Suprapubic skin (tissue), 4 donors: ENCODE measurements at places on chromosomes 11 and 22. TPM values are rescaled to one million over a fixed set of nuclear protein-coding genes. Genes with fewer than 3 reads are reported as not detected.

Gene OR2AG1
- not detected for total RNA-seq

Gene FOLR1
- 4.3 TPM for total RNA-seq

Gene TAF10
- total RNA-seq, result 38.9 TPM

Gene DRAP1
- total RNA-seq, result 54.2 TPM

DNA sequence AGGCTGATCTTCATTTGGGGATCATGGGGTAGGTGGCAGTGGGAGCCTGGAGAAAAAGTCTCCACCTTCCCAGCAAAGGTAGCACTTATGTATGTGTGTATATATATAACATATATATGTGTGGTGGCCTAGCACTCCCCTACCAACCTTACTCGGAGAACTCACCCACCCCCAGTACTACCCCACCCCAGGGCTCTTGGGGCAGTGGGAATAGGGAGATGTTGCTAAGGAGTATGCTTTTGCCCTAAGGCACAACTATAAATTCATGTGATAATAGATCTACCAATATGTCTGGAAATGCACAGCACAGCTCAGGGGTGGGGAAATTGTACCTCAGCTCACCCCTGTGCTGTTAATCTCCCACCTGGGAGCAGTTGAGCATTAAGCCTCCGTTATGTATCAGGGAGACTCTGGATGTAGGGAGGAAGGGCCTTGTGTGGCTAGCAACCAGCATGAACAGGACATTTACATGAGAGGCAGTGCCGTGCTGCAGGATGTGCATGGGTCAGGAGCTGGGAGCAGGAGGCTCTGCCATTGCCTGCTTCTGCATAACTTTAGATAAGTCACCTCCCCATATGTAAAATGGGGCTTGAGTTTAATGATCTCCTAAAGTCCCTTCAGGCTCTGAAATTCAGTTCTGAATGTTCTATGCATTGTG is 57.3 kb downstream of the C11orf91 start:
- DNase-seq, result no peak

DNA sequence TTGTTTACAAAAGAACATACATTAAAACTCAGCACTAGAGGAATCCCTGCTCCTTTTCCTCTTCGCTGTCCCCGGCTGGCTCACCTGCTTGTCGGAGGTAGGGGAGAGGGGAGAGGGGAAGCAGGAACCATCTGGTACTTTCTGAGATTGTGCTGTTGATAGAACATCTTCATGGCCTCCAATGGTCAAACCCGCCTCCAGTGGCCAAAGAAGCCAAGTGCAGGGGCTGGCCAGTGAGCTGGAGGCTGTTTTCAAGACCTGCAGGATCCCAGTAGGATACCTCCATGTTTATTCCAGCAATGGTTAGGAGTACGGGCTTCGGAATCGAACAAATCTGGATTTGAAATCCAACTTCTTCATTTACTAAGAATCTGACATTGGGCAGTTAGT is 92.6 kb downstream of the PKNOX2 start:
- DNase-seq, result no peak

DNA sequence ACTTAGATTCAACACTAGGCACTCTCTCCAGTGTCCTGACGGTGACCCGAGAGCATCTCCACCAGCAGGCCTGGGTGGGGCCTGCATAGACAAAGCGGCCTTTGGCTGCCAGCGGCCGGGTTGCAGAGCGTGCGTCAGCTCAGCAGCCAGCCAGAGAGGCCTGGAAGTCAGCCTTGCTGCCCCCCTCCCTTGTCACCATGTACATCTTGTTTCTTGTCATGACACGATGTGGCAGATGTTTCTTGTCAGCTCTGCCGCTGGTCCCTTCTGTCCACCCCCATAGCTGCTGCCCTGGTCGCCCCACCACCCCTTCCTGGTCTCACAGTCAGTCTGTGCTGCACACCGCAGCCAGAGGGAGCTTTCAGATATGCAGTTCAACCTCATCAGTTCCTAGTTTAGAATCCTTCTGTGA is 33.1 kb upstream of the CBX7 start:
- peak; percentile 81 for DNase-seq

- no peak for DNase-seq
These were observed 2.3 kb upstream of the WEE1 start for GRCh38 chr11:9571071-9571762.
